Foreskin fibroblast (primary cell): ENCODE measurements at places on chromosomes 1 and 21.
A peak's percentile ranks its signal among the peaks of the same experiment; 100 is the strongest.

DNA sequence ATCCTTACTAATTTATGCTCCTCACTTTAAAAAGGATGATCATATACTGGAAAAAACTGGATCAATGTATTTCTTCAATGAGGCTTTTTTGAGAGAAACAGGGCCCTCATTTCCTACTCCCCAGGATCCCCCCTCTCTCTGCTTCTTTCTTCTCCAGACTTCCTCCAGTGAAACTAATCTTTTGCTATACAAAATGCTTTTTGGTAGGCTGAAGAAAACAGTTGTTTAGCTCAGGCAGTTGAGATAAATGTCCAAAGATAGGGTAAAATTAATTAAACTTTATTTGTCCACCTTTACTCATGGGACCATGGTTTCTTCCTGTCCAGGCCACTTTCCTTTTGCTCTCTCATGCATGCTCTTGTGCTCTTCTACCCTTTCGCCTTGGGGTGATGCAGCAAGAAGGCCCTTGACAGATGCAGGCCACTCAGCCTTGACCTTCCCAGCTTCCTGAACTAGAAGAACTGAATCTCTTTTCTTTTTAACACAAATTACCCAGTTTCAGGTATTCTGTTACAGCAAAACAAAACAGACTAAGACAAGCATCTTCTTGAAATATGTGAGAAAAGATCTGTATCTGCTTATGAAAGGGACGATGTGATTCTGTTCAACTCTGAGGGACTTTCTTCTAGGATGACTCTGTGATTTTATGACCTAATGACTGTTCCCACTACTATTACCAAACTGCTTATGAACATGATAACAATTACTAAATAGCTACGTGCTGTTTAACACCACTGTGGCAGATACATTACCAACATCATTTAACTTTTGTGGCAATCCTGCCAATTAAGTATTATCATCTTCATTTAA, 63.7 kb downstream of the NVL start:
- no peak for DNase-seq

DNA sequence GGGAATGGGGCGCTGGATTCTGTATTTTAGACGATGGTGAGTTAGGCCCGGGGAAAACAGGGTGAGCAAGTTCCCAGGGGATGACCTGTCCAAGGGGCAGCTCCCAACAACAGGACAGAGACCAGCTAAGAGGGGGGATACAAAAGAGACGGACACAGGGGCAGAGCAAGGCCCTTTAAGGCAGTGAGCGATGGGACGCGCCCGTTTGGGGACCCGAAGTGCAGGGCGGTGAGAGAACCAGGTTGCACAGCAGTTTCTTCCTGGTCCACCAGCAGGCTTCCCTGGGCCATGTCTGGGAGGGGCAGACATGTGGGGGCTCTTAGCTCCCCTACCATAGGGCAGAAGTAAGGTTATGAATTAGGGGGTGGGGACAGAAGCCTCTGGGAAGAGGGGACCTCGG, 22.0 kb downstream of the INAVA start:
- DNase-seq = no peak

GRCh38 chr1:198540580-198540979, at the start of gene ATP6V1G3:
Gene ATP6V1G3 (minus strand): TSS chr1:198540680. CDS start chr1:198540650, 30 bp downstream.
- no peak for DNase-seq

DNA sequence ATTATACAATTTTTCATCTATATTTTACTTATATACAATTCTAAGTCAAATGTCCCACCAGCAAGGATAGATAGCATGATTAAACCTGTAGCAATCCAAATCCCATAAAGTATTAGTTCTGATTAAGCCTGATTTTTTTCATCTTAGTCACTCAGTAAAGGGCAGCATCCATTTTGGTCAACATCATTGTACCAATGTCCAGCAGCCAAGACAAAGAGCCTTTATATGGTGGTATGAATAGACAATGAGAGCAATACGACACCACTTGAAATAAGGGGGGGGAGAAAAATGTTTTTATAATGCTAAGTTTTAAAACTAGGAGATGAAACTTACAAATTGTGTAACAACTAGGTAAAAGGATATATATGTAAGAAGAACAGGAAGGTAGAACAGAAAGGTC, 7.4 kb downstream of the ZNF644 start:
- no peak for DNase-seq

GRCh38 chr1:53439337-53440207, 19.6 kb upstream of the DMRTB1 start:
- DNase-seq = no peak

DNA sequence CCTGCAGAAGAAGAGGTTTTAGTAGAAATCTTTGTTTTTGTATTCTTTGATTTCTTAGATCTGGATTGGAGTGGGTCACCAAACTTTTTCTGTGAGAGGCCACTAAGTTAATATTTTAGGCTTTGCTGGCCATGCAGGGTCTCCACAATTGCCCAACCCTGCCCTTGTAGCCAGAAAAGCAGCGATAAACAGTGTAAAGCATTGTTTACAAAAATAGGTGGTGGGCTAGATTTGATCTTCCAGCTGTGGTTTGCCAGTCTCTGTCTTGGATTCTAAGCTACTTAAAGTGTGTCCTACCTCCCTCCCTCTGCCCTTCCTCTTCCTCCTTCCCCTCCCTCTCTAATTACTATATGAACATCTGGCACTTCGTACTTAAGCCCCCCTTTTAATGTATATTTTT, 68.0 kb downstream of the LAMC1 start:
- no peak for DNase-seq

GRCh38 chr1:214615109-214615508, 12.1 kb downstream of the CENPF start:
- peak; percentile 35 for DNase-seq

GRCh38 chr1:2001773-2002411, 1.7 kb downstream of the CFAP74 start:
- no peak for DNase-seq

DNA sequence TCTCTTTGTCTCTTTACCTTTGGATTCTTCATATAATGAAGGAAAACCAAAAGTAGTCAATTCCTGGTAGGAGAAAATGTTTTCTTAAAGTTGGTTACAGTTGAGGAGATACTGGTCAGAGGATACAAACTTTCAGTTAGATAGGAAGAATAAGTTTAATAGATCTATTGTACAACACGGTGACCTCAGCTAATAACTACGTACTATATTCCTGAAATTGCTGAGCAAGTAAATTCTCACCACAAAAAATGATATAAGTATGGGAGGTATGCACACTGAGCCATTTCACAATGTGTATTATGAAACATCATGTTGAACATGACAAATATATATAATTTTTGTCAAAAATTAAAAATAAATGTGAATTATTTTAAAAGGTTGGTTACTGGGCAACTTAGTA, 20.4 kb downstream of the SSX2IP start:
- no peak for DNase-seq

DNA sequence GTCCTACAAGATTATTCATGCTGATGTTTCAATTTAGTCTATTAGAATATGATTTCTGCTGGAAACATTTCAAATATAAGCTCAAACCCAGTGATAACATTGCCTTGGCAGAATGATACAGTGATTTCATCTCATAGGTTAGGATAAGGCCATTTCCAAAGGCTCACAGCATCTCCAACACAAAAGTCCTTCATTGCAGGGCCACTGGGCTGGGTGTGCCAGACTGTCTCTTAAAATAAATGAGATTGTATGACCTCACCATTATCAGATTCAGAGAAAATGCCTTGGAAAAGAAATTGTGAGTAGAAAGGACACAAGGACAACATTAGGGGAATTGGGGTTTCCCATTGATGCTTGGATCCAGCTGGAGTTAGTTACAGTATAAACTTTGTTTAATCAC, 30.4 kb downstream of the NGF start:
- DNase-seq = no peak

- DNase-seq = no peak
These were observed 249.3 kb downstream of the TNR start for GRCh38 chr1:175494011-175494554.

DNA sequence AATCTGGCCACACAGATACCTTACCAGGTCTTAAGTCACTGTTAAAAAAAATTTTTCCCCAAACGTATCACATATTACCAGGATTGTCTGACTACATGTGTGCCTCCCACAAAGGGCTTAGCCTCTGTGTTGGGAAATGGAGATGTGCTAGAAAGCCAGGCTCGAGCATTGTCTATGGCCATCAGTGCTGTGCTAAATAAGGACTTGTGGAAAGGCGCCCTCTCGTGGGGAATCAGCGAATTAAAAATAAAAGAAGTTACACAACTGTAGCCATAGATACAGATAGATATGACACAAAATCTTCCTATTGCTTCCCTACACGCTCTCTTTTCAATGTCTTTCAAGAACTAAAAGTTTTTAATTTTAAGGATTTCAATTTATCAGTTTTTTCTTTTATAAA, 47.5 kb upstream of the CRNN start:
- peak; percentile 7 for DNase-seq

DNA sequence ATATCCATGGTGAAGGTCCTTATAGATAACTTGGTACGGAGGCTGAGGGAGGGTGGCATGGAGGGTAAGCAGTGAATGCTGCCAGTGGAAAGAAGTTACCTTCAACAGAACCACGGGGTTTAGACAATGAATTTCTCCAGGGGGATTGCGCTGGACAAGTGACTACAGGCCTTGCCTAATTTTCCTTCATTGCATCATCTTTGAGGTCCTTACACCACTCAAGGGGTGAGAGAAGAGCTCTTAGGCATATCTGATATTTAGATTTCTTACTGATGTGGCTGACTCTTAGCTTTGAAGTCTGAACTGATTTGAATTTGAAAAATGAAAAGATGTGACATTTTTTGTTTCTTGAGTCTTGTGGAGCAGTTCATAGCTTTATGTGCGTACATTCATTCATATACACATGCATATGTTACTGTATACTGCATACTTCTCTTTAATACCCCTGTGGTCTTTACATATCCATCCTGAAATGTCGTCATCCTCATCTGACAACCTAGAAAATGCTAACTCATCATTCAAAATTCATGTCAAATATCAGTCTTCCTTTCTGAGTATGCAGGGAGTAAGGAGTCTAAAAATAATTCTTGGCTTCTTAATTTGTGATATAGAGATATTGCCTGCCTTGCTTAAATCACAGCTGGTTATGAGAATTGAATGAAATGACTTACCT, 63.6 kb downstream of the DNM3 start:
- no peak for DNase-seq

DNA sequence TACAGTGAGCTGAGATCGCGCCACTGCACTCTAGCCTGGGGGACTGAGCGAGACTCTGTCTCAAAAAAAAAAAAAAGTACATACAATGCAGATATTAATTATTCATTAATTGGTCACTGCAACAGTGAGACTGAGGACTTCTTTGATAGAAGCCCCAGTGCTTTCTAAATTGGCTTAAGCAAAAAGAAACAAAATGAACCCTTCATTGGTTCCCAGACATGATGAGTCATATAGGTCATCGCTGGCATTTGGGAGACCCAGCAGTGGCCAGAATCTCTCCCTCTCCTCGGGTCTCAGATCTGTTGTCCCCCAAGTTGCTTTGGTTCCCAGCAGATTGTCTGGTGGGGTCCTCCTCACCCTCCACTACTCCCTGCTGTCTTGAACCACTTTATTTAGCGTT, 144.9 kb downstream of the KAZN start:
- DNase-seq = no peak

- no peak for DNase-seq
These were observed 22.3 kb downstream of the ABCA4 start for GRCh38 chr1:94098585-94099111.

GRCh38 chr1:219292999-219293398, 119.3 kb downstream of the LYPLAL1 start:
- DNase-seq = peak; percentile 37

DNA sequence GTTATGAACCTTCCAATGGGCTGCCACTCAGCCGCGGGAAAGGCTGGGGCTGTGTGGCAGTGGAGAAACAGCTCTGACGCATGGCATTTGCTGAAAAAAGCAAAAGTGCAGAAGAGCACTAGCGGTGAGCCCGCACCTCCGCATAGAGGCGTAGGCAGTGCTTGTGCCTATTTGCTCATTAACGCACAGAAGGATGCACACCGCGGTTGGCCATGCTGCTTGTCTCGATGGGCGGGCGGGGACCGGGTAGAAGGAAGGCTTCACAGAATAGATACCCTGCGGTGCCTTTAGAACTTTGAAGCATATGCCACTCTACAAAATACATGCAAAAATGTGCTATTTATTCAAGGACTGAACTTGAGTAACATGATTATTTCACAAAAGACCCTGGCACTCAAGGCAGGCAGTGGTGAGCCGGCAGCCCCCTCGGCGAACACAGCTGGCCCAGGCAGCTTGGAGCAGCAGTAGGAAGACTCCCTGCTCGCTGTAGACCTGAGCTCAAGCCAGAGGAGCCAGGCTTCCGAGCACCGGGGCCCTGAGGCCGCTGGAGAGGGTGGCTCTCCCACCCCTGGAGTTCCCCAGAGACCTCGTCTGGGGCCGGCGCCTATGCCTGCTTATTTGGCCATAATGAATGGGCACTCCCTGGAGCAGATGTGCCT, 71.5 kb downstream of the SIK1 start:
- DNase-seq = no peak

DNA sequence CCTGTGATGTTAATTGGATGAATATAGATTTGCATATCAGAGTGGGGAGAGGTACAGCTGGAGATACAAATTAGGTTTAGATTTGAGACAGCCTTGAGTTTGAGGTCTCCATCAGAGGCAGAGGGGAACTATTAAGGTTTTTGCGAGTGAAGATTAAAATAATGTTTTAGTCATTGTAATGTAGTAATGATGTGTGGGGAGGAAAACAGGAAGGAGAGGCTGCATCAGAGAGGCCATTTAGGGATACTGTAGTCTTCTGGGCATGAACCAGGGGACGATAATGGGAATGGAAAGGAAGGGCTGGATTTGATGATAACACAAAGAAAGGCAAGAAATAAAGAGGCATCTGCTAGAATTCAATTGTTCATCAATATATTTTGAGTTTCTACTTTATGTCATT, 9.5 kb downstream of the CD84 start:
- DNase-seq = no peak

DNA sequence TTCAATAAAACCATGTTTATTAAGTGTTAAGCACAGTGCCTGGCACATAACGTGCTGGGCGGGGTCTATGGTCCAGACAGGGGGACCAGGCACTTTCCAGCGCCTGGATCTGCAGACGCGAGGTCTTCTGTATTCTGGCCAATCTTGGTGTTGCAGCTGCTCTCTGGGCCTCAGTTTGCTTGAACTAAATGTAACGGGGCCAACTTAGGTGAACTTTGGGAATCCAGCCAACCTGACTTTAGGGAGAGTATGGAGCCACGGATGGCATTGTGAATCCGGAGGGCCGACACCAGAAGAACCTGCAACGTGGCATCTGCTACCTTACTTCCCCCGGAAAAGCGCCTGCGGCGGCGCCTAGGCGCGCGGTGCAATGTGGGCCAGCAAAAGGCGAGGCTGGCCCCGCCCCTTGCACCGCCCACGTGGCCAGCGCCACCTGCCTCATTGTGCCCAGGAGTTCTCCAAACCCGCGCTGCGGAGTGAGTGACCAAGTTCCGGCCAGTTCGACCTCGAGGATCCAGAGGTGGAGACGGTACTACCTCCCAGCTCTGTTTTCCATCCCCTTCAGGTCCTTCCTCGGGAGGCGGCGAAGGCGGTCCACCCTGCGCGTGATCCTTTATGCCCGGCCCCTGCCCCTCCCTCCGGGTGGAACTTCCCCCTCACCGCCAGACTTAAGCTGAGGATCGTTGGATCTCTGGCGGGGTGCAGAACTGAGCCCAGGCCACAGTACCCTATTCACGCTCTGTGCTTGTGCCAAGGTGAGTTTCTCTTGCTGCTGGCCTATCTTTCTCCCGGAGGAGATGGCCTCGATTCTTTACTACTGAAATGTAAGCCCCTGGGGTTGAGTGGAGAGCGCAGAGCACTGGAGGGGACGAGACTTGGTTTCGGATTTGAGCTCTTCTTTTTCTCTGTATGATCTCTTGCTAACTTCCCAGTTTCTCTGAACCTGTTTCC, at the start of gene AKR1A1:
AKR1A1 (plus strand) TSS at position 426 of the 951 bp plus-strand sequence. CDS start 10,969 bp downstream, outside the sequence.
- DNase-seq = peak; percentile 87
